Ascending aorta (tissue), 2 donors: ENCODE measurements at places on chromosomes 12 and 14.

- peak overlapping the region; percentile 65 for H3K4me3 ChIP-seq
- no peaks in the 10 kb centered on the region for H3K27me3 ChIP-seq
- H3K36me3 ChIP-seq, result peaks cover 23% of the 10 kb centered on the region
- DNase-seq, result no peak
- no peaks in the 10 kb centered on the region for H3K4me1 ChIP-seq
Observed at GRCh38 chr12:57231276-57232021, 1.9 kb downstream of the SHMT2 start.

GRCh38 chr14:85464135-85464895, 65.6 kb upstream of the FLRT2 start:
- H3K27ac ChIP-seq, result no peak overlapping the region
- H3K36me3 ChIP-seq, result no peaks in the 10 kb centered on the region
- no peaks in the 10 kb centered on the region for H3K27me3 ChIP-seq
- no peaks in the 10 kb centered on the region for H3K4me1 ChIP-seq

GRCh38 chr12:105676694-105677093, 346.2 kb downstream of the C12orf75 start:
- no peak for DNase-seq
- H3K36me3 ChIP-seq, result no peaks in the 10 kb centered on the region
- H3K4me3 ChIP-seq, result no peak overlapping the region
- H3K4me1 ChIP-seq, result peaks cover 5% of the 10 kb centered on the region
- H3K27ac ChIP-seq, result peak overlapping the region; percentile 26
- no peaks in the 10 kb centered on the region for H3K27me3 ChIP-seq

GRCh38 chr12:42475106-42475505, 114.4 kb downstream of the PRICKLE1 start:
- H3K27me3 ChIP-seq, result no peaks in the 10 kb centered on the region
- H3K4me3 ChIP-seq, result no peak overlapping the region
- no peaks in the 10 kb centered on the region for H3K4me1 ChIP-seq

- no peak for DNase-seq
- H3K27ac ChIP-seq, result peak overlapping the region; percentile 37
- H3K4me1 ChIP-seq, result no peaks in the 10 kb centered on the region
- no peak overlapping the region for H3K4me3 ChIP-seq
- H3K36me3 ChIP-seq, result peaks cover 83% of the 10 kb centered on the region
Observed at GRCh38 chr14:74502236-74503019, 8.9 kb downstream of the ISCA2 start.

GRCh38 chr14:72237722-72238666, 305.8 kb downstream of the RGS6 start:
- H3K27me3 ChIP-seq, result no peaks in the 10 kb centered on the region
- DNase-seq, result no peak
- no peak overlapping the region for H3K4me3 ChIP-seq
- no peak overlapping the region for H3K27ac ChIP-seq
- H3K4me1 ChIP-seq, result no peaks in the 10 kb centered on the region

DNA sequence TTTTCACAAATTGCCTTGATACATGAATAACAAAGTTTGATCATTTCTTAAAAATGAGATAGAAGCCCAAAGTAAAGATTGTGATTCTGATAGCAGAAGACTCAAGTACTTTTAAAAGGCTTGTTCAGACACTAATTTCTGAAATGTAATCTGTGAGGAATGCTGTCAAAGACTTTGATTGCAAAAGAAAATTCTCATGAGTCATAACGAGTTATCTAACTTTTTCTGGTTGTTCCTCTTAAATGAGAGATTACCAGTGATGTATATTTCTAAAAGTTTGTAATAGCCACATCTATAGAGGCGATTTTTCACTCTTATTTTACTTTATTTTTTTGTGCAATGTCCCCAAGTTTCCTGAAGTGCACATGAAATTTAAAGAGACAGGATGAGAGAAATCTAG, 7.0 kb downstream of the PYGL start:
- H3K36me3 ChIP-seq, result peaks cover 4% of the 10 kb centered on the region
- no peak for DNase-seq
- no peak overlapping the region for H3K4me3 ChIP-seq

- H3K4me1 ChIP-seq, result peaks cover 8% of the 10 kb centered on the region
- no peak for DNase-seq
- peaks cover 10% of the 10 kb centered on the region for H3K36me3 ChIP-seq
Observed at GRCh38 chr14:24310646-24311604, at the start of gene LTB4R. Gene LTB4R (plus strand): TSS chr14:24311502. CDS start chr14:24315652, 4,150 bp downstream.

DNA sequence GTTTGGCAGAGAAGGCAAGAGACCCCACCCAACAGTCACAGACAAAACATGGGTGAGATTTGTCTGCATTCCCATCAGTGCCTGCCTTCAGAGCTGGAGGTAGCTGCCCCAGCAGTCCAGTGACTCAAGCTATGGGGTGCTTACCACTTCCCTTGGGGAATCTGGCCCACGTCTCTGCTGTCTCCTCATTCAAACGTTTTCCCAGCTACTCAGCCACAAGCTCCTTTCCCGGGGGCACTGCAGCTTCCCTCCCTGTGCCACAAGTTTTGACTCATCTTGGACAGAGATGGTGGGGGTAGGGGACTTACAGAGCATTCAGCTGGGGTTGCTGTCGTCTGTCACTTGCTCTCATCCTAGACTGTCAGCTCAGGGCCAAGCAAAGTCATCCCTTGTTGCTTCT, 66.6 kb downstream of the FBXL14 start:
- no peaks in the 10 kb centered on the region for H3K36me3 ChIP-seq
- no peak for DNase-seq
- H3K4me1 ChIP-seq, result peaks cover 2% of the 10 kb centered on the region
- no peaks in the 10 kb centered on the region for H3K27me3 ChIP-seq

DNA sequence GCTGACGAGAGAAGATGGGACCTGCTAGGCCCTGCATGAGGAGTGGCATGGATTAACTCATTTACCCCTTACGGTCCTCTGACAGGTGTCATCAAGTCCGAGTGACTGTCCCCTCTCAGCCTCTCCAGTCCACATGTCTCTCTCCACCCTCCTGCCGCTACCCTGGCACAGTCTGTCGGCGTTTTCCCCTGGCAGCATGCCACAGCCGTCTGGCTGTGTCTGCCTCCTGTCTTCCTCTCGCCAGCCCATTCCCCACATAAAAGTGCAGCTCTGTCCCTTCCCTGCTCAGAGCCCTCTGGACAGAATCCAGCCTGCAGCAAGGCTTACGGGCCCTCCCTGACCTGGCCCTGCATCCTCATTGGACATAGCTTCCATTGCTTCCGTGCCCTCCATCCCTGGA, 45.6 kb downstream of the UBE3B start:
- no peak overlapping the region for H3K4me3 ChIP-seq
- no peak for DNase-seq
- no peak overlapping the region for H3K27ac ChIP-seq
- no peaks in the 10 kb centered on the region for H3K27me3 ChIP-seq
- H3K4me1 ChIP-seq, result no peaks in the 10 kb centered on the region

DNA sequence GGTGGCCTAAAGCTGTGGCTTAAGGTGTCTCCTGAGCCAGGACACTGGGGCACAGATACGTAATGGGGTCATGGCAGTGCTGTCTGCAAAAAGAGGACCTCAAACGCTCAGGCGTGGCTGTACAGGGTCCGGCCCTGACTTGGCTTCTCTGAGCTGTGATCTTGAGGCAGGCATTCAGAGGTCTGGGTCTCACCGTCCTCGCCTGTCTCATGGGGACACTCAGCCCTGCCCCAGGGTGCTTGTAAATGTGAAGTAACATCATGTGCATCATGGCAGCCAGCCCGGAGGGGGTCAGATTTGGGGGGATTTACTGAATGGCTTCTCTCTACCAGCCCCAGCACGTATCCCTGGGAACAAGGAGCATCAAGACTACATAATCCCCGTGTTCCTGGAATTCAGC, 28.8 kb downstream of the DIO3 start:
- no peaks in the 10 kb centered on the region for H3K36me3 ChIP-seq
- no peak overlapping the region for H3K27ac ChIP-seq
- DNase-seq, result no peak
- no peak overlapping the region for H3K4me3 ChIP-seq
- H3K27me3 ChIP-seq, result no peaks in the 10 kb centered on the region

DNA sequence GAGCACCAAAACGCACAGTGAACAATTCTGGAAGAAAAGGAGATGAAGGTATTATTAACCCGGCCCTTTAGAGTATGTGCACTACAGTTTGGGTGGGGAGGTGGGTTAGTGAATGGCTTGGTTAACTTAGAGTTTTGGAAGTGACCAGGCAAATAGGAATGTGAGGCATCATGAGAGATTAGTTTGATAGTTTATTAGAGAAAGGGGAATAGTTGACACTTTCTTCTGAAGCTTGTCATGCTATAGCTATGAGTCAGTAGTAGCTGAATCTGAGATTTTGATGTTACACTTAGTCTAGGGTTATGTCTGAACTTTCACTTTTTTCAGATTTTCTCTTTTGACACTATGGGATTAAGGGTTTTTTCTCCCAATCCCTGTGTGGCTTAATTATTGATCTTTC, 567.2 kb downstream of the SNAPC1 start:
- H3K36me3 ChIP-seq, result no peaks in the 10 kb centered on the region
- H3K27me3 ChIP-seq, result no peaks in the 10 kb centered on the region
- H3K27ac ChIP-seq, result no peak overlapping the region
- H3K4me3 ChIP-seq, result no peak overlapping the region
- no peak for DNase-seq

GRCh38 chr14:100282766-100283419, 23.4 kb downstream of the SLC25A29 start:
- DNase-seq, result no peak
- no peak overlapping the region for H3K4me3 ChIP-seq
- H3K27ac ChIP-seq, result no peak overlapping the region
- H3K27me3 ChIP-seq, result no peaks in the 10 kb centered on the region
- no peaks in the 10 kb centered on the region for H3K36me3 ChIP-seq
- H3K4me1 ChIP-seq, result peaks cover 7% of the 10 kb centered on the region

DNA sequence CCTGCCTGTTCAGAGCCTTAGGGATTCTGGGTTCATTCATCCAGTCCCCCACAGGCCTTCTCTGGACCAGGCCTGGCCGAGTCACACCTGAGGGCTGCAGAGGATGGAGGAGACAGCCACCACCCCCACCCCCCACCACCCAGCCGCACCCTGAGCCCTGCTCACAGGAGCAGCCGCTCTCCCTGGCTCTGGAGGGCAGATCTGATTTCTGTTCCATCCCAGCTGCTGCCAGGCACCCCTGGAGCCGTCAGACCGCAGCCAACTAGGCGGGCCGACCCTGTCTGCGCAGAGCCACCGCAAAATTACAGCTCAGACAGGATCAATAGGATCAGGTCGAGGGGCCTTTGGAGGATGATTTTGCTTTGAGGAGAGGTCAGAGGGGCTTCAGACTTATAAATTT, 154.6 kb upstream of the MYL2 start:
- DNase-seq, result no peak
- H3K36me3 ChIP-seq, result no peaks in the 10 kb centered on the region
- H3K4me3 ChIP-seq, result no peak overlapping the region
- no peaks in the 10 kb centered on the region for H3K4me1 ChIP-seq
- no peaks in the 10 kb centered on the region for H3K27me3 ChIP-seq

DNA sequence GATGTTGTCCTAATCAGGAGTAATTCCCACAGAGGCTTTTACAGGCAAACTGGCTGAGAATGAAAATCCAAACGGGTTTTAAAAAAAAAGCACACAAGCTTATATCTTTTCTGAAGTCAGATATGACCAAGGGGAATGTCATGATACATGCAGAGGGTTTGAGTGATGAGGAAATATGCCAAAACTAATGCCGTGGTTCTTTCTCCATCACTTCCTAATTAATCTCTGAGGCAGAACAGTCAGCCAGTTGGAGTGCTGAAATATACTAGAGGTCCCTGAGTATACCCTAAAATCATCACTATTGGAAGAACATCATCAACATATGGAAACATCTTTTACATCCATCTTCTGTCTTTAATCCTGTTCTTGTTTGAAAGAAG, 160.8 kb upstream of the FAR2 start:
- no peak overlapping the region for H3K4me3 ChIP-seq
- H3K27me3 ChIP-seq, result no peaks in the 10 kb centered on the region
- no peaks in the 10 kb centered on the region for H3K4me1 ChIP-seq
- H3K36me3 ChIP-seq, result no peaks in the 10 kb centered on the region

GRCh38 chr12:24479131-24479530, 469.8 kb downstream of the BCAT1 start:
- no peaks in the 10 kb centered on the region for H3K36me3 ChIP-seq
- no peaks in the 10 kb centered on the region for H3K4me1 ChIP-seq
- H3K4me3 ChIP-seq, result no peak overlapping the region
- no peak for DNase-seq

- H3K27ac ChIP-seq, result no peak overlapping the region
- no peaks in the 10 kb centered on the region for H3K4me1 ChIP-seq
- no peak overlapping the region for H3K4me3 ChIP-seq
- DNase-seq, result no peak
- peaks cover 5% of the 10 kb centered on the region for H3K36me3 ChIP-seq
Observed at GRCh38 chr12:130975116-130975515, 21.4 kb downstream of the ADGRD1 start.

DNA sequence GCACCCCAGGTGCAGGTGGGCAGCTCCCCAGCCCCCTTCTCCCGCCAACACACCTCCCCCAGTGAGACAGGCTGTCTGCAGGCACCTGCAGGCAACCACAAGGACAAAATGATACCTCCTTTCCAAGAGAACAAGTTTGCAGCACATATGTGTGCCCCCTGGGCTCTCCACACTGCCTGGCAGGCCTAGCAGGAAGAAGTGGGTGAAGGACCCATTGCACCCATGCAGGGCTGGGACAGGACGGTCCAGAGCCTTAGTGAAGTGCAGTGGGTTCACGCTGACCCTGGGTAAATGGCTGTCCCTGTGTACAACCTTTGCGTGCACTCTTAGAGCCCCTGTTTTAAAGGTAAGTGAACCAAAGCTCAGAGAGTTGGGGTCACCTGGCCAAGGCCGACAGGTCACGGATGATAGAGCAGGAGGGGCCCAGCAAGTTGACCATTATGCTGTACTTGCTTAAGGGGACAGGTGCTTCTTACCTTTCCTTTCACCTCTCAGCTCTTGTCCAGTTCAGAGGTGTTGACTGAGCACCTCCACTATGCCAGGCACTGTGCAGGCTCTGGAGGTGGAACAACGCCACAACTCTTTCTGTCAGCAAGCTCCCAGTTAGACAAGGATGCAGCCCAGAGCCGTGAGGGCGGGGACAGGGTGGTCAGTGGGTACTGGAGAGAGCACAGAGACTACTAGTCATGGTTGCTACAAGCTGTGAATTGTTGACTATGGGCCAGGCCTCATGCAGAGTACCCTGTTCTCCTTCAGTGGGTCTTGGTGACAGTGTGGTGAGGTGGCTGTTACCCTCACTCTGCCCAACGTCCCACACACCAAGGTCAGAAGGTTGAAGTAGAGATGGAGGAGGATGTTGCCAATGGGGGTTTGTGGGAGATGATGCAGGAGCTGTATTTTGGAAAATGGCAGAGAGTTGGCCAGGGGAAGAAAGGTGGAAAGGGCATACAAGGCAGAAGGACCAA, 125.9 kb downstream of the PAPOLA start:
- no peak for DNase-seq
- no peak overlapping the region for H3K27ac ChIP-seq
- no peaks in the 10 kb centered on the region for H3K4me1 ChIP-seq
- no peaks in the 10 kb centered on the region for H3K27me3 ChIP-seq
- no peak overlapping the region for H3K4me3 ChIP-seq

DNA sequence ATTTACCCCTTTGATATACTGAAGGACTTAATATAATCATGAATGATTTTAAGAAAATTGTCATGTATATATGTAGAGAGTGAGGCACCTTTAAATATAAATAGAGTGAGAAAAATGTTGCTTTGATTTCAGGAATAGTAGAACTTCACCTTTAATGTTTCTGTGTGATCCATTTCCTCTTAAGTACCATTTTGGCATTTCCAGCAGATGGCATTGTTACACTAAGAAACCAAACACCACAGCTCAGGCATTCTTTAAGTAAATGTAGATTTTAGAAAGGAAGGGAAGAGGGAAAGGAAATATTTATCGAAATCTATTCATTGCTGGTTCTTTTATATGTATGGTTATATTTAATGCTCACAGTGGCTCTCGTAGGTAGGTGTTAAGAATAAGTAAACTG, 556.7 kb upstream of the FBXO33 start:
- H3K36me3 ChIP-seq, result no peaks in the 10 kb centered on the region
- DNase-seq, result no peak
- no peak overlapping the region for H3K4me3 ChIP-seq
